ENCODE measurements at places on chromosomes 2 and 18.
A peak's percentile ranks its signal among the peaks of the same experiment; 100 is the strongest.

DNA sequence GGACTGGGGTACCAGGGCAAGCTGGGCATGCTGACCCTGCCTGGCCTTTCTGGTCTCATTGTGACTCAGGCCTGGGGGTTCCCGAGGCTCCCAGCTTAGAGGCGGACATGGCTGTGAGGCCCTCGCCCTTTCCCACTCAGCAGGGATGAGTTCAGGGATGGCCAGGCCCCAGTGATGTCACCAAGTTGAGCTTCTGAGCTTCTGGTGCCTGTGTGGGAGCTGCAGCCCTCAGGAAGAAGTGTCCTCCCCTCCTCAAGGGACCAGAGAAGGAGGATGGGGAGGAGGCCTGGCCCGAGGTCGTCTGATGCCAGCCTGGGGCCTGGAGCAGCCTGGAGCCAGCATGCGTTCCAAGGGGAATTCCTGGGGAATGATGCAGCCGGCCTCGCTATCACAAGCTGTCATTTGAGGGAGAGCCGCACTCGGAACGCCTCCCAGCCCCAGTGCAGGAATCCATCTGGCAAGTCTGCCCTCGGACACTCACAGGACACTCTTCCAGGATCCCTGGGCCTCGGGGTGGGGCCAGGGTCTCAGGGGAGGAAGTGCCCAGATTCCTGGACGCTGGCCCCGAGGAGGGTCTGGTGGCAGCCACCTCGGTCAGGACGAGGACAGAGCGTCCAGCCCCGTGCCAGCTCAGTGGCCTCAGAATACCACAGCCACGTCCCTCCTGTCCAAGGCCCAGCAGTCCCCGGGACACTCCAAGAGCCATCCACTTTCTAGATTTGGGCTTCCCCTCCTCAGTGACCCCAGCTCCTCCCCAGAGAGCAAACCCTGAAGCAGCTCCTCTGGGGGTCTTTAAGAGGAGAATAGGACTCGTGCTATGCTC lies 61.2 kb upstream of the GPC1 start:
- peak; percentile 66 for DNase-seq

GRCh38 chr2:42386682-42387081 lies 25.7 kb upstream of the COX7A2L start:
- no peak for DNase-seq

- DNase-seq: no peak
Measured at GRCh38 chr2:41828052-41828643, 219.7 kb upstream of the PKDCC start.

DNA sequence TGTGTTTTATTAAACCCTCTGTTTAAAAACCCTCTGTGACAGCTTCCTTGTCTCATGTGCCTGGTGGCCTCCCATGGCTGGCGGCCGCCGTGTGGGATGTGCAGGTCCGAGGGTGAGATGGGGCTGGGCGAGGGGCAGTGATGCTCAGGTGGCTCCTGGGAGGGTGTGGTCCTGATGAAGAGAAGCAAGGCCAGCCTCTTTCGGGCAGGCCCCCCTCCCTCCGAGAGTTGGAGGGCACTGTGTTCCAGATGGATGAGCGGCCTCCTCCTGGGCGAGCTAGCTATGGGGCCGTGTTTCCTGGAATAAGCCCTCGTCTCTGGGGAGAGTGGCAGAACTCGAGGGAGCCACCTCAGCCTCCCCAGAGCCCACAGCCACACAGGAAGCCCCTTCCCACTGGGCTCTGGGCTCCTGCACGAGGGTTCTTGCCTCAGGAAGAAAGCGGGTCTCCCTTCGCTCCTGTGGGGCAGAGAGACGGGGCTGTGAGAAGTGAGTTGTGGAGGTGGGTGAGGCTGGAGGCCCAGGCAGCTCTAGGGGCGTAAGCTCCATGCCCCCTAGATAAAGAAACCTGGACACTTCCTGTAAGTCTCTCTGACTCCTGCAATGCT lies 72.1 kb downstream of the ASB1 start:
- DNase-seq: no peak

DNA sequence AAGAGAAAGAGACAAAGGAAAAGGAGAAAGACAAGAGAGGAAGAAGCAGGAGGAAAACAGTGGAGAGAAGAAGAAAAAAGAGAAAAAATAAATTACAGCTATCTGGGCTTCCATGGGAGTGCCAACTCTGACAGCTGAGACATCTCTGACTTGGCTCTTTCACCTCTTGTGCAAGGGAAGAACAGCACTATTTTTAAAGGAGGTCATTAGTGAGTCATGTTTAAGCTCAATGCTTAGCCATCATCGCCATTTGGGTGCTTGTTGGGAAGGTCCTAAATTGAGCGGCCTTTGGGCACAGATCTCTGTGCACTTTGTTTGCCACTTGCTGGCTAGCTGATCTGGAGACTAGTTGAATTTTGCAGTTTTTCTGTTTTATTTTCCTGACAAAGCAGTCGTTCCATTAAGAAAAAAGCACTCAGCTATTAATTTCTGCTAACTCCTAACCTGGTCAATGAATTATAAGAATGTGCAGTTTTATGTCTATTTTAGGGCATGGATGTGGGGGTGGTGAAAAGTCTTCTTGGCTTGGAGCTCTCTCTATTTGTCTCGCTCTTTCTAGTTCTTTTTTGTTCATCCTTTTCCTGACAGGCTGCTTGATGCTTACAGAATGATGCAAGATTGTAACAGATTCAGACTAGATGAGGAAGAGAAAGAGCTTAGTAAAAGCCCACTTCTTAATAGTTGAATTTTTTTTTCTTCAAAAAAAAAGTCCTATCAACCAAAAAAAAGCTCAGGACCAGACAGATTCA lies 231.5 kb downstream of the SLC8A1 start:
- DNase-seq: no peak

DNA sequence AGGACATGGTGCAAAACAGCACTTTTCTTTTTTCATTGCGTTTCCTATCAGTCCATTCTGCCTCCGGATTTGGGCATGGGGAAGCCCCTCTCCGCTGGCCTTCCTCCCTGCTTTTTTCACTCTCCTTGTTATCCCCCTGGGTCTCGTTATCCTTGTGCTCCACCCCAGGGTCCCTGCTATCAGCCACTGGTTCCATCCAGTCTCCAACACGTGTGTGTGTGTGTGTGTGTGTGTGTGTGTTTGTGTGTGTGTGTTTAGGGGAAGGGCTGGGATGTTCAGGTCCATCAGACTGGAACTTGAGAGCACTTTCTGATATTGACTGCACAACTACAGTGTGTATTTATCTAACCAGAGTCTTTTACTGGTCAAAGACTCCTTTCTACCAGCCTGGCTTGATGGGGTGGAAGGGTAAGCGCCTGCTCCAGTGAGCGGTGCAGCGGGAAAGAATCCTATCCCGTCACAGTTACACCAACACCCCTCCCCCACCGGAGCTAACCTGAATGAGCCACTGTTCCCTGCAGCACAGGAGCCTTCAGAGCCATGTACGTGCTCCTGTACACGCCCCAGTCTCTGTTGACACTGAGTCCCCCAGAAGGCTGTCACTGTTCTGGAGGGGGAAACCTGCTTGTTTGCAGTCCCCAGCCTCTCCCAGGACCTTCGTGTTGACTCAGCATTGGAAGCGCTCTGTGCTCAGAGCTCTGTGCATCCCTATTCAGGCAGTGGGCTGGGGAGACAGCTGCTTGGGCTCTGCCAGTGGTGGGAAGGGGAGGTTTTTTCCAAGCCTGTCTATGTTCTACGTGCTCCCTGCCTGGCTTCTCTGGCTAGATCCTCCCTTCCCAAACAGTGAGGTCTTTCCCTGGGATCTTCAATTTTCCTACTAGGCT lies 4.6 kb downstream of the INHA start:
- peak; percentile 49 for DNase-seq

- DNase-seq: no peak
Measured at GRCh38 chr2:27442920-27443282, 720 bp downstream of the KRTCAP3 start.

- no peak for DNase-seq
Measured at GRCh38 chr18:57864615-57865121, 61.6 kb upstream of the ATP8B1 start.

DNA sequence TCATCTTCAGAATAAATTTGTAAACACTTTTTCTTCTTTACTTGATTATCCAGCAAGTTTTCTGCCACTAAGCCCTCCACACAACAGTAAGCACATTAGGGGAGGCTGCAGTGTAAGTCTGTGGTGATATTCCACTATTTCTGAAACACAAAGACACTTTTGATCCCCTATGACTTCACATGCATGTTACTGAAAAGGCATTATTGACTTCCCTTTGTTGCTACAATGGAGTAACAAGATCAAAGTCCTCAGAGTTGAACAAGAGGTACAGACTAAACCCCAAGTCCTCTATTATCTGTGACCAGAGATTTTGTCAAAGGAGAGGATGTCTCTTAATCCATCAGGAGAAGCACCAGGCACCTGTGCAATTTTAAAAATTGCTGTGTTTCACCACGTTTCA lies 157.9 kb downstream of the CD226 start:
- no peak for DNase-seq

GRCh38 chr2:160882906-160883305 lies 277.3 kb upstream of the TANK start:
- DNase-seq: no peak

- DNase-seq: no peak
Measured at GRCh38 chr2:61151436-61151835, 10.6 kb upstream of the C2orf74 start.

DNA sequence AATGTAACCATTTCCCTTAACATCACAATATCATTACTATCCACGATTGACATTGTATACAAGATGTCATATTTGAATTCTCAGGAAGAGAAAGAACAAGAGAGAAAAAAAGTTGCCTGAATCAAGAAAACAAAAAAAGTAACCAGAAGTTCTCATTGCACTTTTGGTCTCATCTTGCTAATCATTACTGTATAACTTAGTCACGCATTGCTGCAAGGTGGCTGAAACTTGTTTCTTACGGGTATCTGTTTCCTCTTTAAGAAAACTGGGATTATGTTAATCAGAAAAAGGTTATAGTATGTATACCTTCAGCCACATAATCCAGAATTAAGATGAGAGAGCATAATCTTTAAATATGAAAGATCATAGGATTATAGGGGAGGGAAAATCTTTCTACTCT lies 639.7 kb upstream of the SYT4 start:
- DNase-seq: no peak

Data from mesothelial cell of epicardium (in vitro differentiated cells).